Cardiac atrium fibroblast (primary cell): ENCODE measurements at places on chromosomes 13 and 19. TPM values are rescaled to one million over a fixed set of nuclear protein-coding genes. Genes with fewer than 3 reads are reported as not detected.

Gene GARIN5A
- total RNA-seq, result not detected in 2 replicates

Gene ZNF416
- 4.0 and 8.1 TPM in 2 replicates for total RNA-seq

Gene POMP
- total RNA-seq, result 124 and 131 TPM in 2 replicates

Gene TEKTIP1
- not detected in 2 replicates for total RNA-seq
